ENCODE measurements at places on chromosomes 11 and 22.

DNA sequence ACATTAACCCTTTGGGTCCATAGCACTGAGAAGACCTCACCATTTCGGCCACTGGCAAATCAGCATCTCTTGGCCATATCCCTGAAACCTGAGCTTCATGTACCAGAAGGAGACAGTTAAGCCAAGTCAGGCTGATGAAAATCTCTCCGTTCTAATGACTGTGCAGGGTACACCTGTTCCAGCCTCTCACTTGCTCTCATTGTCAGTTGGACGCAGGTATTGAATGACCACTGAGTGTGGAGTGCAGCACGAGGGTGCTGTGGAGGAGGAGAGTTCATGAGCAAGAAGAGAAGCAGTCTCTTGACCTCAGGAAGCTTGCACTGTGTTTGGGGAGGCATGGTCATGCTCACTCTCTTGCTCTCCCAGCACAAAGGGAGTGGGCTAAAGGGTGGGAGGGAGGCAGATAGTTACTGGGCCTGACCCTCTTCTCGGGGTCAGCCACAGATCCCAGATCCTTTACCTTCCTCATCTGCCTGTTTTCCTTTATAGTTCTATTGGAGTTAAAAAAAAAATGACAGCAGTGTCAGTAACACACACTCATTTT lies 65.2 kb downstream of the ZBTB16 start:
- no peak for DNase-seq

- peak; percentile 11 for DNase-seq
Measured at GRCh38 chr22:45008751-45009605, 827 bp downstream of the PHF21B start.

GRCh38 chr11:46681814-46682213 lies 18.6 kb downstream of the ARHGAP1 start:
- DNase-seq: no peak

DNA sequence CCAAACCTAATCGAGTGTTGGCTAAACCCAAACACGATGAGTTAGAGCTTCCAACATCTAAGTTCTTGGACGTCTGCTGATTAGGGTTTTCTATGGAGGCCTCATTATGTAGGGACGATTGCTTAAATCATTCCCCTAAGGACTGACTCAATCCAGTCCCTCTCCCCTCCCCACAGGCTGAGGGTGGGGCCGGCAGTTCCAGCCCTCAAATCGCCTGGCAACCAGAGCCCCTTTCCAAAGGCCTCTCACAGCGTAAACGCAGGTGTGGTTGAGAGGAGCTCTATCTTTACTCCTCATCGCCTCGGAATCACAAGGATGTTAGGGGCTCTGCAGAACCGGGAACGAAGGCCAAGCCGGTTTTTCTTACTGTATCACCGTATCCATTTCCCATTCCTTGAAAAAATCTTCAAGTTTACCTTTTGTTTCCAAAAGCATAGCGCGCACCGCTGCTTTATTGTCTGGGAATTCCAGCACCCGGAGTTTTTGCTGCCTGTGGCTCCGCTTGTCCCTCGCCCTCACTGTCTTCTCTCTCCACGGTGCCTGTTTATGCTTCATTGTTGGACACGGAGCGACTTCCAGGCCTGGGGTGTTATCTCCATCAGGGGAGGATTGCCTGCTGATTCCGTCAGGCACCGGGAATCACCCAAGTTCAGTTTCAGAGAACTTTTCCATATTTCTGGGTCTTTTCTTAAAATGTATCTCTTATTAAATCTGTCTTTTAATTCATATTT lies 13.8 kb upstream of the IFITM3 start:
- DNase-seq: no peak

DNA sequence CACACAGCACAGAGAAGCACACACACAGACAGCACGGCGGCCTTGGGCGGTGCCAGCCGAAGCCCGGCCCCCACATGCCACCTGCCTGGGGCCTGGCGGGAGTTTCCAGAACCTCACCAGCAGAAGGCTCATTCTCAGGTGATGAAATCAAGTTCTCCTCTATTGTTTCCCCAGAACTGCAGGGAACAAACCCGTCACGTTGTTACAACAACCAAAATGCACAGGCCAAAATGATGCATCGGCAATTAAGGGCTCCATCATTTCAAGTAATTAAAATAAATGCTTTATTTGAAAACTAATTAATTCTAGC lies 30.8 kb downstream of the GNB1L start:
- DNase-seq: no peak

DNA sequence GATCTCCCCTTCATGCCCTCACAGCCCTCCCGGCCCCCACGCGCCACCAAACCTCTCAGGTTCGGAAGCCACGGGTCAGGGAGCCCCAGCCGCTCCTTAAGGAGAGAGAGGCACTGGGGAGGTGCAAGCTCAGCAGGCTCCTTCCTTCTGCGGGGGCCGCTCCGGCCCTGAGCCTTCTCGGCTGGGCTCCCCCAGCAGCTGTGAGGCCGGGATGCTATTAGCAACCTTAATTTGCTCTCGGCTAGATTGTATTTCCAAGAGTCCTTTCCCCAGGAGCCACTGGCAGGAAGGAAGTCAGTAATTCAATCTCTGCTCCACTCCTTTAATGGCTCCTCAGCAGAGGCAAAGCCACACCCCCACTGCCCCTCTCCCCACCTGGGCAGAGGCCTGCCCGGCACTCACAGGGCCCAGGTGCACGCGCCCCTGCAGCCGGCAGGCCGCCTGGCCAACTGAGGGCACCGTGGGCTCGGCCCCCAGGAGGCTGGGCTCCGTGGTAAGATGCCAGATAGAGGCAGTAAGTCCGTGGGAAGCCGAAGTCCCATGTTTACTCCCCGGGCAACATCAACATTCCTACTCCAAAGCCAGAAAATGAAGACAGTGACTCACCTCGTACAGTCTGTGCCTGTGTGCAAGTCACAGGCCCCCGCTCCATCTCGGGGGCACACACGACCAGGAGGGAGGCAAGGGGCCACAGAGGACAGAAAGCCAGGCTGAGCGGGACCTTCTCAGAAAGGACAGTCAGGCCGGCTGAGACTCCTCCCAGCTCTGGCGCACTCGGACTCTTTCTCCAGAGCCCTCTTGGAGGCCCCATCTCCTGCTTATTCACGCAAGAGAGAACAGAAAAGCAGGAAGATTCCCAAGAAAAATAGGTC lies 5.2 kb downstream of the IGSF9B start:
- no peak for DNase-seq

DNA sequence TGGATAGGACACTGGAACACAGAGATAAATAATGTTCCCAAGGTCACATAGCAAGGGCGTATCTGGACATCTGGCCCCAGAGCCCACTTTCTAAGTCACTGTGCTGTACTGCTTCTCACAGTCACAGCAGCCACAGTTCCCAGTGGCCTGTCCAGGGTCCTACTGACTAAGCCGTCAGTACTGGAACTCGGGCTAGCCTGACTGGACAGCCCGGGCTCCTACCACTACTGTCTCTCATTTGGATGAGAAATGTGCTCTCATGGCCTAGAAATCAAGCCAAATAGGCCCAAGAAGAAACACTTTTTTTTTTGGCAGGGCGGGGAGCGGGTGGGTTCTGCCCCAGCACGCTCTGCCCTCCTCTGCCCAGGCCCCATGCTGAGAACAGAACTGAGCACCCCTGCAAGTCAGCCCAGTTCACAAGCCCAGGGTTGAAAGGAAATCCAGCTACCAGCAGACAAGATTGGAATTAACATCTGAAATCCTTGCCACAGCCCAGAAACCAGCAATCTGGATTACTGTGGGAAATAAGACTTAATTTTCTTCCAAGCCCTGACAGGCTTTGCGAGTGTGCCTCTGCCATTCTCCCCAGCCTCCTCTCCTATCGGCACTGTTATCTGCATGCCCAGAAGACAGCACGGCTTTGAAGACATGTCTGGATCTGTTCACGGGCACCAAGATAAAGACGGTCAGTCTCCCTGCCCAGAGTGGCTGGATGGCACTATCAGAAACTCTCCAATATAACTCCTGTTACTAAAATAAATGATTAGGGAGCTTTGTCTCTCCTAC lies 182.9 kb upstream of the NCAM1 start:
- DNase-seq: no peak

DNA sequence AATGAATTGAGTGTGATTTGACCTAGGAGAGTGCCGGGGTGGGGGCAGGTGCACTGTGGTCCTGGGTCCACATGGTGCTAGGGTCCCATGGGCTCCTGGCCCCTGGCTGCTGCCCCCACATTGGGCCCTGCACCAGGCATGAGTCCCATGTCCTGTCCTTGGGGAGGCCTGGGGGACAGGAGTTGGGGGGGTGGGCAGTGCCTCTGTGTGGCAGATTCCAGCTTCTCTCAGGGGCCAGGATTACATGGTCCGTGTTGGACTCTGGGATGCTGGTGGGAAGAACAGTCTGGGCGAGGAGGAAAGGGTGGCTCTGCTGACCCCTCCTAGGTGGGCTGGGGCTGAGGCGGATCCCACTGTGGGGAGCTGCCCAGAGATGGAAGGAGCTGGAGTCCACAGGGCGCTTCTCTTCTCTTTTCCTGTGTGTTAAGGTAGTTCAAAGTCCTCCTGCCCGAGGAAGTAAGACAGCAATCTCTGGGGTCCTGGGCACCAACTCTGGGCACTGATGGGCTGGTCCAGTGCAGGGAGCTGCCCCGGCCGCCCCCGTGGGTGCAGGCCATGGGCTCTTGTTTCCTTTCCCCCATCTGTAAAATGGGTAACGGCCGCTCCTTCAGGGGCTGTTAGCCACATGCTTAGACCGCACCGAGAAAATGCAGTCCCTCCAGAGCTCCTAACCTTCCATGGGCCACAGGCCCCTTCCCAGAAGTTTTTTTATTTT lies 19.8 kb downstream of the KCNQ1 start:
- DNase-seq: no peak

Data from stimulated activated naive CD8-positive, alpha-beta T cell treated with anti-CD3 and anti-CD28 coated beads, Interleukin-15, Interleukin-2, amounts not matched to agents 100 U/mL and 50 U/mL, for 24 hours (primary cell).